ENCODE measurements at places on chromosomes 7 and 10.

GRCh38 chr7:101231644-101232043 lies 6.0 kb downstream of the CLDN15 start:
- DNase-seq = no peak

DNA sequence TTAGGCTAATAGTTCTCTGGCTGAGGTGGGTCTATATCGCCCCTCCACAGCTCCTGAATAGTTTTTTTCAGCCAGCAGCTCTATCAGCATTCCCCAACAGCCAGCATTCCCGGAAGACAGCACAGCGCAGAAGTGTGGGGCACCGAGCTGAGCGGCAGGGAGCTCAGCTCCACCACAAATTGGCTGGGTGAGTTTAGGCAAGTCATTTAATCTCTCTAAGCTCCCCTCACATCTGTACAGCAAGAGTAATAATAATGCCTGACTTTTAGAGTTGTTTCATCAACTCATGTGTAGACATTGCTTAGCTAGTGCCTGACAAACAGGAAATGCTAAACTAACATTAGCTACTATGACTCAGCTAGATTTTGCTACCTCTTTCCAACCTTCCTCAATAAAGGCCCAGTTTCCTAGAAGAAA lies 247.9 kb upstream of the PTN start:
- DNase-seq = no peak

GRCh38 chr7:121797657-121798452 lies 75.1 kb upstream of the PTPRZ1 start:
- no peak for DNase-seq

DNA sequence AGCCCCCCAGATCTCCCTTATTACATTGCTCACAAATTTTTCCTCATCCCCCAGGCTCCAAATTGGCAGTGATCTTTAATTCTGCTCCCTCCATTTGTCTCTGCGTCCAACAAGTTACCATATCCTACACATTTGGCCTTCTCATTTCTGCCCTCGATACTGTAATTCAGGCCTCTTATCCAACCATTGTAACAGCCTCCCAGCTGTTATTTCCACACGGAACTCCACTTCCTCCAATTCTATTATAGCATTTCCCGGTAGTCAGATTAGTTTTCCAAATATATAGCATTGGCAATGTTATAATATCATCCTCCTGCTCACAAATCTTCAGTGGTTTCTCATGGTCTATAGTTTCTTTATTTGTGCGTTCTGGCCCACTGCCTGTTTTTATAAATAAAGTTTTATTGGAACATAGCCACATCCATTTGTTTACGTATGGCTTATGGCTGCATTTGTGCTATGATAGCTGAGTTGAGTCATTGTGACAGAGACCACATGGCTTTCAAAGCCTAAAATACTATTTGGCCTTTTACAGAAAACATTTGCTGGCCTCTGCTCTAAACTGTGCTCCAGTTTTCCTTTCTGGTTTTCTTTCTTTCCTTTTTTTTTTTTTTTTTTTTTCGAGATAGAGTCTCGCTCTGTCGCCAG lies 126.5 kb upstream of the ZNF438 start:
- DNase-seq = no peak

DNA sequence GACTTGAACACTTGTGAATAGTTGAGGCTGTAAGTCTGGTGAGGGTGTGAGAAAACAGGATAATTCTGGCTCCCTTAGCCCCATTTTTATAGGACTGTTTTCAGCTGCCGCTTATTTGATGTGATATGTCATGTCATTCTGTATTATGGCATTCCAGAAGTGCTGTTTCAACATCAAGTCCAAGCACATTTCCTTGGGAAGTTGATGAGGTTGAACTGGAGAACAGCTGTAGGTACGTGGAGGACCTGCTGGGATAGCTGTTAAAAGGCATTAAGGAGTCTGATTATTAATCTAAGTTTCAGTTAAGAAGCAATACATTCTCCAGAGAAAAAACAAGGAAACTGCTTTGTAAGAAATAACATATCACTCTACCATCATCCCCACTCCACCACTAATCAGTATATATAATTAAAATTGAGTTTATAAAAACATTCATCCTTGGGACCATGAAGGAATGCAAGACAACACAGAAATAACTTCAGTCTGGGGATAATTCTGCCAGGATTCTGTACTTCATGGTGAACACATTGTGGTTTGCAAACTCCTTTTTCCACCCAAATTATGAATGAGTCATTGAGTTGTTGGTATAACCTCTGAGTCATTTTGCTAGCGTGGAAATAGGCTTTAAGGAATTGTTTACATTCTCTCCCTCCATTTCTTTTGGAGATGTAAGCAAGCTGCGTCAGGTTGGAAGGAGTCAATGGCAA lies 39.9 kb upstream of the TMEM229A start:
- no peak for DNase-seq

- DNase-seq = no peak
Observed at GRCh38 chr7:117043108-117043825, 90.0 kb downstream of the ST7 start.

DNA sequence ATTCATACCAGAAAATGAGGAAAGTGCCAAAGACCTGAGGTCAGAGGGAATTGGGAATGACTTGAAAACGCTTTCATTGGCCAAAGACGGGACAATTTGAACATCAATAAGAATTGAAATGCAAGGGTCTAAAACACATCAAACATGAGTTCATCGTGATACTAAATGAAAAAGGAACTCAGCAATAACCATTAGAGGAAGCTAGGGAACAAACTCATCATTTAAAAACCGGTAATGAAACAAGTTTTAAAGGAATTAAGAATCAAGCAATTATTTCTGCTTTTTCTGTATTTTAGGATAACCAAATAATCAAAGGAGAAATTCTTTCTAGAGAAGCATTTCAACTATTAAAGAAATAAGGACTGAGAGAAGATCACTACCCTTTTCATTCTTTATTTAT lies 303.1 kb downstream of the ARHGAP12 start:
- no peak for DNase-seq

DNA sequence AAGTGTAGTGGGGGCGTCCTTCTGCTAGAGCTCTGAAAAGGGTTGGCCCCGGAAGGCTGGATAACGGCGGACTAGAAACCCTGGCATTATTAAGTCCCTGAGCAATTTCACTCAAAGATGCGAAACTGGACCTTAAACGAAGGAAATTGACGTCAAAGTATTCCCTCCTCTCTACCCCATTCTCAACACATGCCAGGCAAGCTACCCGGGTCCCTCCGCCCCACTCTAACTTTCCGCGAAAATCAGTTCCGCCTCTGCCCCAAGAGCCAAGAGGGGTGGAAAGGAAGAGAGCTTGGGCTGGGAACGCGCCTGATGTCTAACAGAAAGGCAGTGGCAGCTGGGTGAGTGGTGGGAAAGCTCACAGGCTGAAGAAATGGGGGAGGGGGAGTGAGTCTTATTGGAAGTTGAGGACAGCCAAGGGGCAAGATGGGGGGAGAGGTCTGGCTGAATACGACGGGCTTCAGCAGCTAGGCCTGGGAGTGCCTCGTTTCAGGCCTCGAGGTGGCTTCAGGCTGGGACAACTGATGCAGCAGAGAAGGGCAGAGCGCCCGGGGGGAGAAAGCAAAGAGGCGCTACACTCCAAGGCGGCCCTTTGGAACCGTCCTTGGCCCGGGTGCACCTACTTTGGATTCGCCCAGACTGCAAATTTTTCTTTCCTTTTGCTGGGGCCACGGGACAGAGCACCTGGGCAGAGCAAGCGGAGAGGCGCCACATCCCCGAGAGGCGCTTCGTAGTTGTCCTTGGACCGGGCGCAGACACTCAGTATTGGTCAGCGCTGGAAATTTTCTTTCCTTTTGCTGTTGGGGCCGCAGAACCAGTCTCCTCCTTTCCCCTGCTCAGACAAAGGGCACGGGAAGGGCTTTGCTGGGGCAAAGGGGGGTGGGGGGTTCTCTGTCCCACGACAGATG lies 2.0 kb upstream of the FEZF1 start:
- DNase-seq = no peak

DNA sequence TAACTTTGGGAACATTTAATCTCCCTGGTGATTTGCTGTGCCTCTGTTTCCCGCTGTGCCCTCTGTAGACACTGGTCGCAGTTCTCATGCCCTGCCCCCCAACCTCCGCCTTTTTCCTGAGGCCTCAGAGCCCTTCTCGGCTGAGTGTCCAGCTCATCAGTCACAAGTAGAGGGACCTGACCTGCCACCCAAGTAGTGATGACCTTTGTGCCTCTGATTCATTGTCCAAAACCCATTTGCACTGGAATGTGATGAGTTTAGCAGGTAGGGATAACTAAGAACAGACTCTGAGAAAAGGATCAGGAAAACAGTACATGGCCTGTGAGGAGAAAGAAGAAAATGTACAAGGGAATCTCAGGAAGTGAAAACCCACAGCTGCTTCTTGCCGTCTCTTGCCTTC lies 58.8 kb downstream of the LANCL2 start:
- no peak for DNase-seq

DNA sequence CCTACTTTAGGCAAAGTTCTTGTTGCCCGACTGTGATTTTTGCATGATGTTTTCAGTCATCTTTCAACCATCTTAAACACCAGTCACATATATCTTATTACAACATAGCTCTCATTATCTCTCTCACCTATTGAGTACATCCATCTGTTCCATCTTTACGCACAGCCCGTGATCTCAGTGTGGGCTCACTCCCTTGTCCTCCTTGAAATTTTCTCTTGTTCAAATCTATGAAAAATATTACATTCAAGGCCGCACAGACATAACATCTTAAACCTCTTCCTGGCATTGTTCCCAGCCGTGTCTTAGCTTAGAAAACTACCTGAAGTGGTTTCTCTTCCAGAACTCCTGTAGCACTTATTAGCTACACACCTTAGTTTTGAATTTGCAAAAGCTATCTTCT lies 32.6 kb downstream of the NET1 start:
- DNase-seq = no peak

GRCh38 chr10:17904564-17904963 lies 47.2 kb upstream of the SLC39A12 start:
- no peak for DNase-seq

GRCh38 chr10:58820386-58820785 lies 307.7 kb downstream of the BICC1 start:
- no peak for DNase-seq

GRCh38 chr7:156386097-156386496 lies 254.5 kb upstream of the RNF32 start:
- DNase-seq = no peak

DNA sequence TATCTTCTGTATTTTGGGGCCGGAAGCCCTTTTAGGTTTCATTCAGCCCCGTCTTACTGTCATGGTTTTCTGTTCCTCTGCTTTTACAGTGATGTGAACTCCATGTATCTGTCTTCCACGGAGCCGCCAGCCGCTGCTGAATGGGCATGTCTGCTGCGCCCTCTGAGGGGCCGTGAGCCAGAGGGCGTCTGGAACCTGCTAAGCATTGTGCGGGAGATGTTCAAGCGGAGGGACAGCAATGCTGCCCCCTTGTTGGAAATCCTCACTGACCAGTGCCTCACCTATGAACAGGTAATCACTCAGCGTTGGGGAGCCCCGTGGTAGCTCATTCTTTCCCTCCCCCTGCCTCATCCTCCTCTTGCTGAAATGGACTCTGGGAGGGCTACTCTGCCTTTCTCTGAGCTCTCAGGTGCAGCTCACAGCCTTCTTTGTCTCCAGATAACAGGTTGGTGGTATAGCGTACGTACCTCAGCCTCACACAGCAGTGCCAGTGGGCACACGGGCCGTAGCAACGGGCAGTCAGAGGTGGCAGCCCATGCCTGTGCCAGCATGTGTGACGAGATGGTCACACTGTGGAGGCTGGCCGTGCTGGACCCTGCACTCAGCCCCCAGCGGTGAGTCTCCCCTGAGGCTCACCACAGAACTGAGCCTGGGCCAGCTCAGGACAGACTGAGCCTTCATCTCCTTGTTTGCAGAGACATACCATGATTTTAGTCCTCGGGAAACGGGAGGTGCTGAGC lies 5.7 kb downstream of the ZSWIM8 start:
- no peak for DNase-seq

- no peak for DNase-seq
Observed at GRCh38 chr7:69681181-69681580, 82.9 kb downstream of the AUTS2 start.

GRCh38 chr10:132890301-132890700 lies 52.1 kb downstream of the CFAP46 start:
- DNase-seq = no peak

GRCh38 chr7:6023974-6024435 lies 7.2 kb upstream of the ANKRD61 start:
- no peak for DNase-seq

DNA sequence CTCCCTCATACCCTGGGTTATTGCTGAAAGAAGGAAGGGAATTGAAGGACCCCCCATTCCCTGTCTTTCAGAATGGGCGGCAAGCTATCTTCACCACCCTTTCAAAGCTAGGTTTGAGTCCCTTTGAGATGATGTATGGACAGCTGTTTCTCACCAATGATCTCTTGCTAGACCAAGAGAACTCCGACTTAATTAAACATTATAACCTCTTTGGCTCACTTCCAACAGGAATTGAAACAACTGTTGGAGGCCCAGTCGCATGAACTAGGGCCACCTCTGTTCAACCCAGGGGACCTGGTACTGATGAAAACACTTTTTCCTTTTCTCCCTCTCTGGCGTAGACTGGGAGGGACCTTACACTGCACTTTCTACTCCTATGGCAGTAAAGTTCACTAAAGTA lies 110.6 kb downstream of the ITGB8 start:
- DNase-seq = no peak

GRCh38 chr7:31688996-31689395 lies 2.0 kb downstream of the PPP1R17 start:
- DNase-seq = no peak

DNA sequence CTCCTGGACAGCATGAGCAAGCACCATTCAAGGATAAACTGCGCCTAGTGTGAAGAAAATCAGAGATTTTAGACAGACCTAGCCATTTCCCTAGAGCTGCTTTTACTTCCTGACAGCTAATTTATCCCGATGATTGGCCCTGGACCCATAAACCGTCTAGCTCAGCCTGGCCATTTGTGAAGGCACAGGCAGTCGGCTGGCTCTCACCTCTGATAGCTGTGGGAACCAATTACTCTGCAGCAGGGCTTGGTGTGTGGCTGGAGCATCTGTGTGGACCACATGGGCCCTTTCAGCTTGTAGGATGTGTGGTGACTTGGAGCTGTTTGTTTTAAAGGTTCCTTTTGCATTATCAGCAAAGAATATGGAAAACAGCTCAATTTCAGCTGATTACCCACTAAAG lies 111.1 kb upstream of the NPY start:
- DNase-seq = no peak

GRCh38 chr7:150745086-150745485 lies 7.9 kb downstream of the GIMAP5 start:
- no peak for DNase-seq

DNA sequence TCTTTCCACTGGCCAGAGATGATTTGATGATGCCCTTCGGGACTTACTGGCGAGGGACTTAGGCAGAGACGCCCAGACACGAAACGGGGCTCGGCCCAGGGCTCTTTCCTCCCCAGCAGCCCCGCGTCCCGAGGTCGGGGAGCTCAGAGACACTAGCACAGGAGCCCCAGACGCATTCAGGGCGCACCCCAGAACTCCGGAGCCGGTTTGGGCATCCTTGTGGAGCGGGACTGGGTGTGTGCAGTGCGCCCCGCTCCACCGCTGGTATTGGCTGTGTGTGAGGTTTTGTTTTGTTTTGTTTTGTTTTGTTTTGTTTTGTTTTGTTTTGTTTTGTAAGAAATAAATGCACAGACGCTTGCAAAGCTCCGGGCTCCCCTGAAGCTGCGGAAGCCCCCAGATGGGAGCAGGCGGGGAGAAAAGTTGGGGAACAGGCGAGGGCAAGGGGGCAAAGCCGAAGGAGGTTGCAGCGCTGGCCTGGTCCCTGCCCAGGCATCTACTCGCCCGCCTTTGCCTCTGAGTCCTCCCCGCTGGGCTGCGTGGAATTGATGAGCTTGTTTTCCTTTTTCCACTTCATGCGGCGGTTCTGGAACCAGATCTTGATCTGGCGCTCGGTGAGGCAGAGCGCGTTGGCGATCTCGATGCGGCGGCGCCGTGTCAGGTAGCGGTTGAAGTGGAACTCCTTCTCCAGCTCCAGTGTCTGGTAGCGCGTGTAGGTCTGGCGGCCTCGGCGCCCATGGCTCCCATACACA lies 1.9 kb upstream of the HOXA5 start:
- no peak for DNase-seq
